KG1 (cell line): ENCODE measurements at places on chromosomes 2 and 18.

DNA sequence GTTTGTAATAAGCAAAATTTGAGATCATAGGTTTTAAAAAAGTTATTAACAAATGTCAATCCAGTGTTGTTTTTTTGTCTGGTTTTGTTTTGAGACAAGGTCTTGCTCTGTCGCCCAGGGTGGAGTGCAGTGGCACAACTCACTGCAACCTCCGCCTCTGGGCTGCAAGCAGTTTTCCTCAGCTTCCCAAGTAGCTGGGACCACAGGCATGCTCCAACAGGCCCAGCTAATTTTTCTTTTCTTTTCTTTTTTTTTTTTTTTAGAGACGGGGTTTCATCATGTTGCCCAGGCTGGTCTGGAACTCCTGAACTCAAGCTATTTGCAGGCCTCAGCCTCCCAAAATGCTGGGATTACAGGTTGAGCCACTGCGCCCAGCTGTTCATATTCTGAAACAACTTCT is 31.3 kb downstream of the GALNT3 start:
- DNase-seq, result no peak

- no peak for DNase-seq
Measured at GRCh38 chr2:56127463-56128152, 56.2 kb upstream of the CCDC85A start.

DNA sequence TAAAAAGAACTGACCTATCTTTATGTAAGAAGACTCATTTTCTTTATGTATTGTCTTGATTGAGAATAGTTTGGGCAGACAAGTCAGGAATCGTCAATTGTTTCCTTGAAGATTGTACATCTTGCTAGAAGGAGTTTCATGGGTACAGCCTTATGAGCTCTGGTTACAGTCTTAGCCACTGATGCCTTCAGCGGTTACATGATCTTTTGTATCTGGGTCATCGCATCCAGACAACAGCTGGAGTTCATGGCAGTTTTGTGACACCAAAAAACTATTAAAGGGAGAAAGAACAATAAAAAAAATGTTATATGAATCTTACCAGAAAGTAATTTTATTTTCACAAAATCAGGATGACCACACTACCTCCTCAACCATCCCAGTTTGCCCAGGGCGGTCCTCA is 520.5 kb upstream of the CDH7 start:
- DNase-seq, result no peak

DNA sequence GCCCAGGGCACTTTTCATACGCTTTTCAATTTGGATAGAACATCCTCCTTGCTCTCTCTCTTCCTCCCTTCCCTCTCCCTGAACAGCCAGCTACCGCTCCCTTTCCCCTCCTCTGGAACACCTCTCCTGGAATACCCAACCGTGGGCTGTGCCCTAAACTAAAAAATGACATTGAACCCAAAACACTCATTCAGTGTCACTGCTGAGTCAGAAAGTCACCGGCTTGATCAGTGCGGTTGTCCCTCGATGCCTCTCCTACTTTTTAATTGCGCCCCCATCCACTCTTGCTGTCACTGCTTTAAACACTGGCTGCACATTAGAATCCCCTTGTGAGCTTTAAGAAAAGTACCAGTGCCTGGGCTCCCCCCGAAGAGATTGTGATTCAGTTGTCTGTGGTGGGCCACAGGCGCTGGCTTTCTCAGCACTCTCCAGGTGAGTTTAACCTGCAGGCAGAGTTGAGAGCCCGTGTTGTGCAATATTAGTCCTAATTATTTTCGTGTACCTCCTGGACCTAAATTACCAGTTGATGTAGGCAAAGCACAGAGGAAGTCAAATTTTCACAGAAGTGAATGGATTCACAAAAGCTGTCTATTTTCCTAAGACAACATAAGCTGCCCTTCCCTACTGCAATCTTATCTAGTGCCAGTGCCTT is 302.0 kb downstream of the PRKCE start:
- DNase-seq, result no peak

- DNase-seq, result no peak
Measured at GRCh38 chr18:2112435-2113045, 458.8 kb downstream of the METTL4 start.

DNA sequence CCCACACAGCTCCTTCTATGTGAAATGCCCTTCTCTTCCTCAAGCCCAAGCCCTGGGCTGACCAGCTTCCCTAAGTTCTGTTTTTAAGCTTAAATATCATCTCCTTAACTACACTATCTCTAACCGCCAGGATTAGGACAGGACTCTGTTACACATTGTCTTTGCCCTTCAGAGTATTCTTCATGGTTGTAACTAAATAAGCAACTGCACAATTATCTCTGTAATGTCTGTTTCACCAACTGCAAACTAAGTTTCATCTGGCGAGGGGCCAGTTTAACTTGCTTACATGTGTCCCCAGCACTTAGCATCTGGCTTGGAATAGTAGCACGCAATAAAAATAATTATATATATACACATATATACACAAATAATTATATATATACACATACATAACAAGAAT is 1.1 kb upstream of the ERMN start:
- DNase-seq, result no peak
